ENCODE measurements at places on chromosomes 13 and 19.

DNA sequence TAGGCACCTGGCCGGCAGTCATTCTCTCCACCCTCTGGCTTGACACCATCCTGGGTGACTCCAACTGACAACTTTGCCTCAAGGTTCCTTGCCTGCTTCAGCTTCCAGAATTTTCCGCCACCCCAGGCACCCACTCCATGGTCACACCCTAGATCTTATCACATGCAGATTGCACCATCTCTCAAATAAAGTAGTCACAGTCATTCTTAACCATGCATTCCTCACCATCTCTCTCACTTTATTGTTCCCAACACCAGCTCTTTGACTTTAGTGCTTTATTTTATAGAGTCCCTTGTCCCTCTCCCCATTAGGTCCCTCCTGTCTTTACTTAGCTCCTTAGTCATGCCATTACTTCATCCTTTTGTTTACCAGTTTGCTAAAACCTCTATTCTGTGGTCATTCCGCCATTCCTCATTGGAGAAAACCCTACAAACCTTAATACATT is 351.7 kb downstream of the SPRY2 start:
- no peak for DNase-seq

DNA sequence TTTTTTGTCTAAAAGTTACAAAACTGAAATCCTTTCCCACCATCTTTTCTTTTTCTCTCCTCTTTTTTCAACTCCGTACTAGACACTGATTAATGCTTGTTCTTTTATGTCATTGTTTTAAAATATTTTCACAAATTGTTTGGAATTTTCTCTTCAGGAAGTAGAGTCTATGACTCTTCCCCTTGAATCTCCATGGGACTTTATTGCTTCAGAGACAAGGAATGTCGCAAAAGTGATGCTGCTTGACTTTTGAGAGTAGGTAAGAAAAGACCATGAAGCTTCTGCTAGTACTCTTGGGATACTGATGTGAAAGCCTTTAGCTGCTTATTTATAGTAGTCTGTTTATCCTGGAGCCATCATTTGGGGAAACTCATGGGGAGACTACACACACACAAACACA is 260.1 kb upstream of the SLC10A2 start:
- DNase-seq, result no peak

DNA sequence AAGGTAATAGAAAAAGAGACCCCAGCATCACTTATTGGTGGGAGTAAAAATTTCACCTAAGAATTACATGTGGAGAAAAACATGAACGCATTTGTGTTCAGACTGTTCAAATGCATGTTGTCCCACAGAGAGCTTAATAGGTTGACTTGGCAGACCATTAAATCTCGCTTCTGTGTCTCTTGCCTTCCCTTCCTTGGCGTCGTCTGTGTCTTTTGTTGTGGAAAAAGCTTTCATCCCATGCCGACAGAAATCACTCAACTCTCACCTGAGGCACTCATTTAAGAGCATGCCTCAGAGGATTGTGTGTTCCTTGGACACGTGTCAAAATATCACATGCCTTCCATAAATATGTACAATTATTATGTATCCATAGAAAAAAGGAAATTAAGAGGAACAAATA is 24.4 kb upstream of the CACNA1A start:
- DNase-seq, result no peak

DNA sequence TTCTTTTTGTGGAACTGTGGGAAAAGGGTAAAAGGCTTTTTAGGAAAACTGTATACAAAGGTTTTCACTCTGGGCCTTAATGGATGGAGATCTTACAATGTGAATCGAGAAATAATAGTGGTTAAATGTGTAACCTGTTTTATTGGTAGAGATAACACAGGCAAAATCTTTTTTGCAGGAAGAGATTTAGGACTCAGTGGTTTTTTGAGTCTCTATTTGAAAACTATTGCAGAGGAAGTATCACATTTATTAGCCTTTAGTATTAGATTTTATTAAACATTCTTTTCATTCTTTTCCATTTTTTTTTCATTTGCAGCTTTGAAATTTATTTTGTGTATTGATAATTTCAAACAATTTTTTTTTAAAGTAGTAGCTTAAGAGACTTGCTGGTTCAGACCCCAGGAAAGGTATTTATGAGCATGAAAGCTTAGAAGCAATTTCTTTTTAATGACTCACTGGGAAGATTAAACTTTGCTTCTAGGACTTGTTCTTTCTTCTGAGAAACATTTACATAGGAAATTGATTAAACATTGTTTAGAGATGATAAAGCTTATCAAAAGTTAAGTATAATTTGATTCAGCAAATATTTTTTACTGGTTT is 10.5 kb downstream of the KLF5 start:
- DNase-seq, result no peak

DNA sequence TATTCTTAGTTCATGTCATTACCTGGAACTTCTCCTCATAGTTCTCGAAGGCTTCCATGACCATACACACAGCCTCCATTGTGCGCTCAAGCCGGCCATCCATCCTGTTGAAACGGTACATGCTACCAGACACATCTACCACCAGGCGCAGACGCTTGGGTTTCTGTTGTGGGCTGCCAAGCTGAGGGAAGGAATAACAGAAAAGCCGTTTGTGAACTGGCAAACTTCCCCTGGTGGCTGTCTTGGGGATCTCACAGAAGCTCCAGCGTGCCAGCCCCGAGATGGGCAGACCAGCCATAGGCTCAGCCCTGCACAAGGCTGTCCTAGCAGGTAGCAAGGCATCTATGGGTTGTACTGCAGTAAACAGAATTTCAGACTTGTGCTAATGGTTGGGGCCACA is 130.1 kb downstream of the RGCC start:
- no peak for DNase-seq

- DNase-seq, result no peak
These were observed 644.4 kb downstream of the PCDH9 start for GRCh38 chr13:66585669-66586203.

- peak; percentile 81 for DNase-seq
These were observed 647 bp upstream of the KLF12 start for GRCh38 chr13:74134777-74135325.

- DNase-seq, result no peak
These were observed 143.8 kb upstream of the ZNF507 start for GRCh38 chr19:32201636-32202051.

DNA sequence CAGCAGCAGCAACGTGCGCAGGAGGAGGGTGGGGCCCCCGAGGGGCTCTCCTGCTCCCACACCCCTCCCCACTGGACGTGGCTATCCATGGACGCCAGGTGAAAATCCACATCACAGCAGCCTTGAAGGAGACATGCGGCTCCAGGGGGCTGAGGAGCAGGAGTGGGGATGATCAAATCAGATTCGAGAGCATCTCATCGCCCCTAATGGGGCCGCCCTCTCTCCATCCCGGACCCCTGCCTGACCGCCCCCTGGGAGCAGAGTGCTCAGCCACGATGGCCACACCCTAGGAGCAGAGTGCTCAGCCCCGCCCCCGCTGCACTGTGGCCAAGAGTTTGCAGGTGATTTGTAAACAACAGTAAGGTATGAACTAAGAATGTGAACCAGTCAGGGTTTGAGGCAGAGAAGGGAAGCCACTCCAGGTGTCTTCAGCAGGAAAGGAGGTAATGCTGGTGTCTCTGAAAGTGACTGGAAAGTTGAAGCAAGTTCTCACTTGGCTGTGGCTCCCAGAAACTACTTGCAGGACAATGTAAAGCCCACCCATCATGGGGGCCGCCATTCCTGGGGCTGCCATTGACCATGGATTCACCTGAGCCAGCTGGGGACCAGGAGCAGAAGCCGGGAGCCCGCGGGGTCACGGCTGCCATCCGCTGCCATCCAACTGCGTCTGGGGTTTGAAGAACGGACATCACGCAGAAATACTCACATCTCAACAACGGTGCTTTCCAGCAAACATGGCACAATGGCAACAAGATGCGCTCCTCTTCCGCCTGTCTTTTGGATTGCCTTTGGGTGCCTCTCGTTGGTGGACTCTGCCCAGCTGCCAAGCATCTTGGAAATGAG is 71.8 kb downstream of the SPACA7 start:
- DNase-seq, result no peak

DNA sequence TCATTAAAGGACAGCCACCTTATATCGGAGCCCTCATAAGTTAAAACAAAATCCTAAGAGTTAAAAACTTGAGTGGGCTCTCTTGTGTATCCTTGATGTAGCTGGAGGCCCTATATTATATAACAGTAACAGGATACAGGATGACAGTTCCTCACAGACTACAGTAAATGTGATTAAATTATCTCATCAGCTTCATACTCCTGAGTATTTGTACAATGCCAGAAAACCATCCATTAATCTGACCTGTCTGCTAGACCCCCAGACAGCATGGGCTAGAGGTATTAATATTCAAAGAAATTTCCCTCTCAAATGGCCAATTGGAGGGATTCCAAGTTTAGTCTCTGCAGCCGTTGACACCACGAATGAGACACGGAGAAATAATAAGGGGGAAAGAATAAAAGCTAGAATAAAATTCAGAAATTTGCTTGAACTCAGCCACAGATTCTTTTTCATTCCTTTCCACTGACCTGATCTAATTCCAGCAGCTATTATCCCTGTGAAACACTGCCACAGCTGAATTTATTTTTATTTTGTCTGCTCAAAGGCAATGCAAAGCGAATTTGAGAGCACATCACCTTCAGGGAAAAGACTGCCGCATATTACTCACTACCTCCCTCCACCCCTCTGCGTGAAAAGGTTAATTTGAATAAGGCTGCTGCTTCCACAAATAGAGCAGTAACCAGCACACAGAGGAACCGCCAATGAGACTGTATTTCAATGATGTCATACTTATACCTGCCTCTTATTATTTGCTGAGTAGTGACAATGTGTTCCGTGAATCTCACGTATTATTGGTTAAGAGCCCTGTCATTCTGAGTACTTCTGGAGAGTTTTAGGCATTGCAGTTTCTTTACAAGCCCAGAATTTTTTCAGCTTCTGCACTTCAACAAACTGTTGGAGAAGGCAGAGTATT is 155.9 kb upstream of the KLF12 start:
- DNase-seq, result peak; percentile 24

DNA sequence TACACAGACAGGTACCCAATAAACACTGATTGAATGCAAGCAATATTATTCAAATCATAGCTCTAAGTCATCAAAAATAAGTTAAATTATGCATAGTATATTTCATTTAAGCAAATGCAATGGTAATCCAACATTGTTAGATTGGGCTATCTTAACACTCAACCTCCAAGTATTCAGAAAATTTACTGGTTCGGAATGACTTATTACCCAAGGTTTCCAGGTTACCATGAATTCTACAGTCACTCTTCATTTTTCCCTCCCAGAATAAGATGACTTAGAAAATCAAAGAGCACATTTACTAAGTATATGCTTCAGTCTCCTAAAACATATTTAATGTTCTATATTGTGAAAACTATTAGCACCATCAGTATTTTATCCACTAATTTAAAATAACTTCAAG is 6.0 kb downstream of the UBL3 start:
- DNase-seq, result no peak

GRCh38 chr13:66365101-66365500 is 865.0 kb downstream of the PCDH9 start:
- DNase-seq, result no peak

DNA sequence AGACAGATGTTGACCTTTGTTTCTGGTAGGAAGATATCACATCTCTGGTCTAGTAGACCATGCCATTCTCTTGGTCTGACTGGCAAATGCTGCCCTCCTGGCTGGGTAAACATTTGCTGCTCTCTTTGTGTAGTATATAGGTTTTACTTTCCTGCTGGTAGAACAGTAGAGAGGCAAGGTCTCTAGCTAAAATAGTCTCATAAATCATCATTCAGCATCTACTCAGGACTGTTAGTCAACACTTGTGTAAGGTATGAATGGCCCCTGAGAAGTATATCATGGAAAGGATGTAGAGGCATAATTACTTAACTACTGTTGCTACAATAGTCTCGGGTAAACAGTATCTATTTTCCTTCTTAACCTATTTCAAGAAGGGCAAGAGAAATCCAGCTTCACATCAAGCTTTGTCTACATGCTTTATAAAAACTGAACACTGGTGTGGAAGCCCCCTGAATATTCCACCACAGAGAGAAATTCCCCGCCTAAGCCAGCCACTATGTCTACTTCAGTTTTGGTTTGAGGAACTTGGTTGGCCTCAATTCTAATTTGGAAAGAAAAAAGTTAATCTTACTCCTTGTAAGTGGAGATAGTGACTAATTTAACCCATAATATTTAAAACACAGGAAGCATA is 18.4 kb upstream of the MYCBP2 start:
- no peak for DNase-seq

DNA sequence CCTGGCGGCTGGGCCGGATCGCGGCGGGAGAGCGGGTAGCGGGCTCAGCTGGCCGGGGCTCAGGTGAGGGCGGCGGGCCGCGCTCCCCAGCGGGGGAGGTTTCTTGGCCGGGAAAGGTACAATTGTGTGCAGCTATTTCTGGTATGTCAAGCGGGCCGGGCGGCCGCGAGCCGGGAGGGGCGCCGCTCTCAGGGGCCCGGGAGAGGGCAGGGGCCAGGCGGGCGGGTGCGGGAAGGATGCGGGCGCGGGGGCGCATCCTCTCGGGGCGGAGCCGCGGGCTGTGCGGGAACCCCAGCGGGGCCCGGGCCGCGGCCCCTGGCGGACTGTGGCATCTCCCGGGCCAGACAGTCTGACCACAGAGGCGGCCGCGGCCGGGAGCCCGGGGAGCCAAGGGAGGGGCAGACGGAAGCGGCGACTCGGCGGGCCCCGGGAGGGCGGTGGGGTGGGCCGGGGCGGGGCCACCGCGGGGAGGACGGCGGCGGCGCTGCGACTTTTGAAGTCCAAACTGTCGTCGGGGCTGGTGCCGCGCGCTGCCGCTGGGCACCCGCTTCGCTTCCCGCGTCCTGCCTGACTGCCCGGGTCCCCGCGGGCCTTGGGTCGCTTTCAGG is at the start of gene LMO7:
TSS of gene LMO7 (plus strand) at position 503 of the 608 bp plus-strand sequence. CDS start 328 bp downstream, outside the sequence.
- DNase-seq, result peak; percentile 63

DNA sequence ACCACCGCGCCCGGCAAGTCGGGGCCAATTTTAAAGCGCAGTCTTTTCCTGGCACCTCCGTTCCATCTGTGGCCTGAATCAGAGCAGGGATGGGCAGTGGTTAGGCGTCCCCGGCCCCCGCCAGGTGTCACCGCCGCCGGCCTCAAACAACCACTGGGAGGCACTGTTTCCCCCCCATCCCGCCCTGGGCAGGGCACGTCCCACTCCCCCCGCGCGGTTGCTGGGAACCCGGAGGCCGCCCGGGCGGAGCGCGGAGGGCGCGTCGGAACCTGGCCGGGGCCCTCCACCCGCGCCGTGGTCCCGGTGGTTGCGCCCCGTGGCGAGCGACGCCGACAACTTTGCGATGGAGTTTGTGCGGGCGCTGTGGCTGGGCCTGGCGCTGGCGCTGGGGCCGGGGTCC is at the start of gene GRIN3B:
TSS of gene GRIN3B (plus strand) at position 325 of the 400 bp plus-strand sequence. CDS start at position 344, 19 bp downstream.
- DNase-seq, result no peak

DNA sequence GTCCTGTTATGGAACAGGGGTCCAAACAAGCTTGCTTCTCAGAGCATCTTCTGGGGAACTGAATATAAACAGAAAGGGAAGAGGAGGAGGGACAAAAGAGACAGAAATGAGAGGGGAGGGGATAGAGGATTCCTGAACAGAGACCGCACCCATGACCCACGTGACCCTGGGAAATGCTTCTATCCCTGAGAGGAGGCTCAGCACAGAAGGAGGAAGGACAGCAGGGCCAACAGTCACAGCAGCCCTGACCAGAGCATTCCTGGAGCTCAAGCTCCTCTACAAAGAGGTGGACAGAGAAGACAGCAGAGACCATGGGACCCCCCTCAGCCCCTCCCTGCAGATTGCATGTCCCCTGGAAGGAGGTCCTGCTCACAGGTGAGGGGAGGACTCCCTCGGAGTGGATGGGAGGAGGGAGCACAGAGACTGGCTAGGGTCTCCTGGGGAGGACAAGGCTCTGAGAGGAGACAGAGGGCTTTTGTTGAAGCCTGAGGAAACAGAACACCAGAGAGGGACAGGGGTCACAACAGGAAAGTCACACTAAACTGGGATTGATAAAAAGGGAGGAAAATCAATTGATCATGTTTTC is at the start of gene CEACAM6:
TSS of gene CEACAM6 (plus strand) at position 203 of the 586 bp plus-strand sequence. CDS start at position 312, 109 bp downstream.
- no peak for DNase-seq

All from heart left ventricle (tissue), 16 donors.